ENCODE measurements at places on chromosomes 6 and 20.

DNA sequence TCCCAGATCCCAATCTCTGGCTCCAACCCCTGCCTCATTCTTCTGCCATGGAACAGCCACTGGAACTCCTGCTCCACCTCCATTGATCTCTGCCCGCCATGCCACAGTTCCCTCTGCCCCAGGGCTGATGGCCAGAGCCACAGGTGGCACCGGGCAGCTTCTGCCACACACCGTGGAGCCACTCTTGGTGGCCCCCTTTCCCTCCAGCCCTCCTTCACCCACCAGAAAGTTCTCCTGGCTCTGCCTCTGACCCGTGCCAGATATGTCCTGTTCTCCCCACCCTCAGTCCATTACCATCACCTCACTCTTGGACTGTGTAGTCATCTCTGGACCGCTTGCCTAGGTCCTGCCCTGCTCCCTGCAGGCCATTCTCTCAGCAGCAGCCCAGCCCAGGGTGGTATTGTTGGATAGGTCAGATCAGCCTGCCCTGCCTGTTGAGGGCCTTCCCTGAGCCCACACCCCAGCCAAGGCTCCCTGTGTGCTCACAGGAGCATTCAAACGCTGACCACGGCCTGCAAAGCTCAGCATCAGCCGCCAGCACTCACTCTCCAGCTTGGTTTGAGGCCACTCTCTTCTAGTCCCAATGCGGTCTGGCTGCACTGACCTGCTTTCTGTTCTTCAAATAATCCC, 16.8 kb upstream of the SYNDIG1 start:
- no peak for DNase-seq

- DNase-seq = peak; percentile 82
These were observed 33.0 kb upstream of the POU5F1 start for GRCh38 chr6:31203345-31203979.

DNA sequence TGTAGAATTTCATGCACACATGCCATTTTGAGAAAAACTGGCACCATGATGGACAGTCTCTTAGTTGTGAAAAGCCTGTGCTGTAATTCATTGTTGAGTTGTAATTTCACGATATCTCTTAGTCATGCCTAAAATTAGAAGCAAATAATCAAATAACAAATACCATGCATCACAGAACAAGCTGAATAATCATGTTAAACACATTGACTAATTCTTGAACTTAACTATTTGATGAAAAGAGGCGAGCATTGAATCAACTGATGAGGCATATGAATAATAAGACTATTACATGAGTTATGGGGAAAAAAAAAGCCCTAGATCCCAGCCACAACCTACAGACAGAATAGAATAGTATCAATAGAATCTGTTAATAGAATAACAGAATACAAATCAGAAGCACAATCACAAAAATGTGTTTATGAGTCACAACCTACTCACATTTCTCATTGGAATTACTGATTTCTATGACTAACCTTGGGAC, 14.2 kb upstream of the RNF217 start:
- DNase-seq = no peak

DNA sequence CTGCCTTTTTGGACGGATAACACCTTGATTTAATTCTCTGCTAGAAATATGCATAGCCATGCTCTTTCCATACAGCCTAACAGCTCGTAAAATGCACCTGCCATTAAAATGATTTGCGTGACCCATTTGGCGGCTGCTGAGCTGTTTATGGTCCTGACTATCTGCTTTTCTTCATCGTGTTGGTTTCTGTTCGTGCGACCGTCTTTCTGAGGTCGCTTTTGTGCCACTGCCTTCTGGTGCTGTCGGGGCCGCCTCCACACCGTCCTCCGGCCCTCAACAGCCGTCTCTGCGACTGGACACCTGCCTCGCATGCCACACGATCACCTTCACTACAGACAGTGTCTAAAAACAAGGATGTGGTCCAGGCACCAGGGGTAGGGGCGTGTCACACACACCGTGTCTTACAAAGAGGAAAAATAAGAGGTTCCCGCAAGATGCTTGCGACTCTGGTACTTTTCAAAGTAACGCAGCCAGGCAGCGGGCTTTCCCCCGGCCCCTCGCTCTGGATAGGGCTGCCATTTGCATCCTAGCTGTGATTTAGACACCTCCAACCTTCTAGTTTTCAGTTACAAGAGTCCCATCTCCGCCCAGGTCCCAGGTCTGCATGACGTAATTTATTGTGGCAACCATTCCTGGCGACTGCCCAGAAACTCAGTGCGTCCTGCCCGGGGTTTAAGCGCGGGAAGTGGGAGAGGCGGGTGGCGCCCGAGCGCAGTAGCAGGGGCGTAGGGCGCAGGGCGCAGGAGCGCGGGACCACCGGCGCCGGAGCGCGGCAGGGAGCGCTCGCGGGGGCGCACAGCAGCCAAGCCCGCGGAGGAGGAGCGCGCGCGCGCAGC, at the start of gene STMND1:
STMND1 (plus strand) TSS at position 629 of the 836 bp plus-strand sequence. CDS start 208 bp downstream, outside the sequence.
- no peak for DNase-seq

- DNase-seq = peak; percentile 45
These were observed 1.1 kb downstream of the AMD1 start for GRCh38 chr6:110875548-110876169.

GRCh38 chr6:163701762-163702161, 287.2 kb downstream of the QKI start:
- DNase-seq = no peak

- no peak for DNase-seq
These were observed 58.7 kb downstream of the SNX5 start for GRCh38 chr20:17909869-17910321.

- no peak for DNase-seq
These were observed 209.3 kb downstream of the ALDH8A1 start for GRCh38 chr6:134740473-134741199.

DNA sequence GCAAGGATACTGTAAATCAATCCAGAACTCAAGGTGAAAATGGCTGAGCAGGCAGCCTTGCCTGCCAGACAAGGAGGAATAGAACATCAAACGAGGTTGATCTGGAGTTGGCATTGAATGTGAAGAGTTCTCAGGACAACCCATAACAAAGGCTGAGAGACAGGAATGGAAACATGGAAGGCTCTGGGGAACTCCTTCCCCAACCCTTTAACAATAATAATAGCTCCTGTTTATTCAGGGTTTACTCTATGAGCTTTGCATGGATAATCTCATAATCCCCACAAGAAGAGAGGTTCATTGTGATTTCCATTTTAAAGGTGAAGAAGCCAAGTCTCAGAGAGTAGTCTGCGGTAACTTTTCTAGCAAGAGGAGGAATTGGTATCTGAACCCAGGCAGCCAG, 151.7 kb downstream of the SOD2 start:
- DNase-seq = no peak

DNA sequence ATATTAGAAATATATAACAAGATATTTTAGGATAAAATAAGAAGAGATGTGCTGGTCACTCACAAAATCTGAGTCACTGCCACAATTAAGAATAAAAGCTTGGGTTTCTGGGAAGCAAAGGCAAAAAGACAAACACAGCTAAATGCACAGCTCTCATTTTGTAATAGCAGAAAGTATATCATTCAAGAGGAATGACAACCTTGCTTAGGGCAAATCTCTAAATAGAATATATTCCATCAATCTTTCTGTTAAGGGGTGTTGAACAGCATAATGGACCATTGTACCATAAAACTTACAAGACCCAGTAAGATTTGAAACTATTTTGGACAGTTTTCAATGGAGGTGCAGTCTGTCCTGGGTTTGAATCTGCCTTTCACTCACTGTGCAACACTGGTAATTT, 464.9 kb upstream of the SOX4 start:
- no peak for DNase-seq

GRCh38 chr20:21622097-21622857, 83.2 kb upstream of the PAX1 start:
- DNase-seq = no peak

Data from suppressor macrophage treated with lipopolysaccharide for 4 hours (primary cell).